ENCODE measurements at places on chromosomes 5 and 9.

DNA sequence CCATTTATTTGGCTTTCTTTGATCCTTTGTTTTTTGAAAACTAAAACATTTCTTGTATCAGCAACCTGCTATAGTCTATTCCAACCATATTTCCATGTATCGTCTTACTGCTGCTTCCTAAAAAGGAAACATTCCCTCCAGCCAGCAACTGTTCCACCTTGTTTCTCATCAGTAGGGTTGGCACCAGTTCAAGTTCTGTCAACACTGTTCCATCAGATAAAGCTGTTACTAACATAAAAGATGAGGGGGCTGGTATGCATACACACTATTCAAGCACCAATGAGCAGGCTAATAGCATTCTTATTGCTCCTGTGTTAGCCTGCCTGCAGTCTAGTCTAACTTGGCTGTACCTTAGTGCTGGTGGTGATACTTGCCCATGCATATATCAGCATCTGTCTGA is 178.3 kb downstream of the CWC27 start:
- DNase-seq, result no peak

- peak; percentile 42 for DNase-seq
These were observed 4.8 kb upstream of the SMU1 start for GRCh38 chr9:33081128-33081851.

DNA sequence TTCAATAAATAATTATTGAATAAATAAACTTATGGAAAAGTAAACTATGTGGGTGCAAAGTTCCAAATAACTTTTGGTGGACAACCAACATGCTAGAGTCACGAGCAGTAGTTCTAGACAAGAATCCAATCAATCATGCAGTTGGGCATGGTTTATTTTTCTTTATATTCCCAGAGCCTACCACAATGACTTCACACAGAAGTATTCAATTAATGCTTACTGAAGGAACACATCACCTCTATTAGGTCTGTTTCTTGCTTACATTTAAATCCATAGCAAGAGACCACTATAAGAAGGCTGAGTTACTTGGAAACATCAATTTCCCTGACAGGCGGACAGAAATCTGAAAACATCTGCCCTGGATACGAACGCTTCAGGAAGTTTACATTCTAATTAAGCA is 214.2 kb downstream of the TMEM232 start:
- DNase-seq, result no peak

DNA sequence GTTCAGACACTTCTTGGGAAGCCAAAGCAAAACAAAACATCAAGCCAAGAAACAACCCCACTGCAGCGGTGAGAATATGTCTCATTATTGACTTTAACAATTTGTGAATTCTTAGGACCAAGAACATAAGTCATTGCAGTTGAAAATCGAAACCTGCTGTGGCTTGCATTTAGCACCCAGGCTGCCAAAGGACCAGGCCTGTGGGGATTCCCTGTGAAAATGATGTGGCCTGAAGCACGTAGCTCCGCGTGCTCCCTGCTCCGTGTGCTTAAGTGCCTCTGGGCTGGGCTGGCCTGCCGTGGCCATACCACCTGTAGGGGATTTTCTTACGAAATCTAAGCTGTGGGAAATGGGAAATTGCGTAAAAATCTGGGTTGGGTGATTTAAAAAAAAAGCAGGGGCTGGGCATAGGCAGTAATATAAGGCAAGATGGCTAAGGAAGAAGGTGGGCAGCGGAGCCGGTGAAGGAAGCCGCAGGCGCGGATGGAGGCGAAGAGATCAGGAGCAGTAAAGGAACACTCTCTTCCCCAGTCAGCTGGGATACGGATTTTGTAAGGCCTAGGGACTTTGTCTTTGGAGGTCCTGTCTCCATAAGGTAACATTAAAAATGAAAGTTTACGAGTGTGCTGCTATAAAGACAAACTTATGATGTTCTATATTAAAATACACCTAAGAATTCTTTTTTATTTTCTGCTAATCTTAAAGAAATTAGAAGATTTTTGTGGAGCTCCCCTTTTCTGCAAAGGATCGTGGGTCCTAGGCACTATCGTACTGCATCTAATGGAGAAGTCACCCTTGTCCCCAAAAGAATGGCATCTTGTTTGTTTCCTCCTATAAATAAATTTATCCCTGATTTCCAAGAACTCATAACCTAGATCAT is 189.6 kb upstream of the SEMA6A start:
- no peak for DNase-seq

- no peak for DNase-seq
These were observed 48.0 kb downstream of the UBE2QL1 start for GRCh38 chr5:6496636-6497035.

GRCh38 chr9:78015241-78015640 is 16.4 kb downstream of the GNAQ start:
- no peak for DNase-seq

- no peak for DNase-seq
These were observed 2.0 kb downstream of the GNG10 start for GRCh38 chr9:111663301-111663823.

DNA sequence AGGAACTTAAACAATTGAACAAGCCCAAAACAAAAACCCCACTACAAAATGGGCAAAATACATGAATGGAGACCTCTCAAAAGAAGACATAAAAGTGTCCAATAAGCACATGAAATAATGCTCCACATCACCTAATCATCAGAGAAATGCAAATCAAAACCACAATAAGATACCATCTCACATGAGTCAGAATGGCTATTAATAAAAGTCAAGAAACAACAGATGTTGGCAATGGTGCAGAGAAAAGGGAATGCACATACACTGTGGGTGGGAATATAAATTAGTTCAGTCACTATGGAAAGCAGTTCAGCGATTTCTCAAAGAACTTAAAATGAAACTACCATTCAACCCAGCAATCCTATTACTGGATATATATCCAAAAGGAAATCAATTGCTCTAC is 337.4 kb upstream of the GRIA1 start:
- DNase-seq, result no peak

GRCh38 chr5:104599726-104600125 is 1037.1 kb upstream of the NUDT12 start:
- DNase-seq, result no peak

DNA sequence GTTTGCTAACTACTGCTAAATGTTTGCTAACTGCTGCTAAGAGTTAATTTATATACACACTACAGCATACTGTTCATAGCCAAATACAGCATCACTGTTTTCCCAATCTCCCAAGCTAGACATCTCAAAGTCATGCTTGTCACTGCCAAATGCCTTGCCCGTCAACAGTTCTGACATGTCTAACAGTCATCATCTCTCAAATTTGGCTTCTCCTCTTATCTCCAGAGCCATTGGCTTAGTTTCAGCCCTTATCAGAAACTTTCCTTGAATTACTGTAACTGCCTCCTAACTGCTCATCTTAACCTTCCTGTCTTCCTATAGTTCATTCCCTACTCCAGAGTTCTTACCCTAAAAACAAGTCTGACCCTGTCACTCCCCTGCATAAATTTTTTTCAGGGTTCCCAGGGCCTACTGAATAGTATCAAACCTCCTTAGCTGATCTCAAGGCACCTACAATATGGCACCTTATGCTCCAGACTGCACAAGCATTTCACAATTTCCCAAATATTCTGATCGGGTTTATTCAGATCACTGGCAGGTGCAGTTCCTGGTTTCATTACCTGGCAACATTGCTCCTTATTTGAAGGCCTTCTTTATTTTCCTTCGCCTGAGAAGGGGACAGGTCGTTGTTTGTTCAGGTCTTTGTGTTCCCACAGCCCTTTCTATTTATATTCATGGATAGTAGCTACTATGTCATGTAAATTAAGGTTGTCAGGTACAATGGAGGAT is 55.9 kb upstream of the ANKRD55 start:
- DNase-seq, result no peak

- no peak for DNase-seq
These were observed 170.0 kb upstream of the RASA1 start for GRCh38 chr5:87097664-87098063.

DNA sequence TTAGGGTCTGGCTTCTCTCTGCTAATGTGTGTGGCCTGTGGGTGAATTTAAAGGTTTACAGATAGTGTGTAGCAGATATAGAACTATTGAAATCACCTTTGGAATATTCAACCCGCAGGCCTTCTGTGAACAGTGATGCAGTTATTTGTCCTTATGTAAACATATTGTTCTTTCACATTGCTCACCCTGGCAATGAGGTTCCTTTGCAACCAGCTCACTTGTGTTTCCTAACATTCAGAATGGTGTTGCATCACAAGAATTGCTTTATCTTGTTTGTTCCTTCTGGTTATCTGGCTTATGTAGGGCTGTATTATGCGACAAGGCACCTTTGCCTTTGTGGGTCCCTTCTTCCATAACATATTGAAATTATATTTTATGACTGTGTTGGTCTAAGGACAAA is 370.3 kb downstream of the NNT start:
- no peak for DNase-seq
